ENCODE measurements at places on chromosomes 3 and 15.

GRCh38 chr15:20369500-20369899 lies 172.1 kb downstream of the GOLGA6L6 start:
- DNase-seq = no peak

GRCh38 chr15:90059208-90059985 lies 42.9 kb downstream of the IDH2 start:
- DNase-seq = no peak

DNA sequence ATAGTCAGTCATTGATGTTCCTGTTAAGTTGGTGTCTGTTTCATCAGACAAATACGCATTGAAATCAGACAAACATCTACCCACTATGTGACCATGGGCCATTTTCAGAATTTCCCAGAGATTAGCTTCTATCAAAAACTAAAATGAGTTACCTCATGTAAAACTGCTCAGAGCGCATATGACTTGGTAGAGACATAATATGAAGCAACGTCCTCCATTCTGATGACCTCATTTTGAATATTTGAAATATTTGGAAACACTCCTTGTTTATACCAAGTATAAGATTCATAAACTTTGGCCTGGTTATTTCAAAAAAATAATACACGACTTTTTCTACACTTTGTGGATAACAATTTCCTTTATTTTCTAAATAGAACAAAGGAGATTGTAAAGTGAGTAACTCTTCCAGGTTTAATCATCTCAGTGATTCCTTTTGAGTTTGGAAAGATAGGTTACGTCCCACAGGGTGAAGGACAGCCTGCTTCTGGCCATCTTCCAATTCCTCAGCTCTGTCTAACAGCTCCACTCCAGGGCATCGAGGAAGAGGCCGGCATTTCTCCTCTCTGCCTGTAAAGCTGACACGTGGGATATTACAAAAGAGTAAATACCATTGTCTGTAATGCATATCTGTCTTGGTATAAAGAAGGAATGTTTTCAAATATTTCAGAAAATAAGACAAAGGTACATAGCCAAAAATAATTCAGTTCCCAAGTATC lies 122.6 kb downstream of the CADM2 start:
- no peak for DNase-seq

GRCh38 chr3:45689787-45690145 lies 570 bp downstream of the SACM1L start:
- no peak for DNase-seq

- no peak for DNase-seq
These were observed 53.8 kb downstream of the GRK7 start for GRCh38 chr3:141816958-141817357.

GRCh38 chr3:112086076-112086854 lies at the start of gene C3orf52:
TSS of gene C3orf52 (plus strand) at chr3:112086389. CDS start at chr3:112086408, 19 bp downstream.
- DNase-seq = peak; percentile 83

DNA sequence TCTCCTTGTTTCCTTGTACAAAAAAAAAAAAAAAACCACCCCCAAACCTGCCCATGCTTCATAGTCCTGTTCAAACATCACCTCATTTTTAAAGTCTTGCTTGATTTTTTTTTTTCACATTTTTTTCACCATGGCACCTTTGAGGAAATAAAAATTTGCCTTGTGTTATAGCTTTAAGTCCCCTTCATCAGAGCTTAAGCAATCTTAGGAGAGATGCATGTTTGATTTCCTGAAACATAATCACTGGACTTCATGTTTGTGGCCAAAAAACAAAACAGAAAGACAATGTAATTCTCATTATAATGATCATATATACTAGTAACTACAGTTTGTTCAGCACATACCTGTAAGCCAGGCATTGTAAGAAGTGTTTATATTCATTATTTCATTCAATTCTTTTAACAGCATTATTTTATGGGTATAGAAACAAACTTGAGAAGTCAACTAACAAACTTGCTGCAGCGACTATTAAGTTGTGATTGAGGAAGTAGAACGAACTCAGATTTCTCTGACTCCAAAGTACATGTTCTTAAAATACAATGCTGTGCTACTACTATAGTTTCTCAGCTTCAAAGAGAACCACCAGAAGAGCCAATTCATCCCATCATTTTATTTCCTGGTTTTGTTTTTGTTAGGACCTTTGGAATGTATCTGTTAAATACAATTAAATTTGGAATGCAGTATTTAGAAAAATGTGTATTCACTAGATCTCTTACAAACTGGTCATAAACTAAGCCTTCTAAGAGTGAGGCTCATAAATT lies 203.8 kb downstream of the TCF12 start:
- DNase-seq = no peak

Data from brain microvascular endothelial cell (primary cell).